ENCODE measurements at places on chromosomes 11 and 22.

DNA sequence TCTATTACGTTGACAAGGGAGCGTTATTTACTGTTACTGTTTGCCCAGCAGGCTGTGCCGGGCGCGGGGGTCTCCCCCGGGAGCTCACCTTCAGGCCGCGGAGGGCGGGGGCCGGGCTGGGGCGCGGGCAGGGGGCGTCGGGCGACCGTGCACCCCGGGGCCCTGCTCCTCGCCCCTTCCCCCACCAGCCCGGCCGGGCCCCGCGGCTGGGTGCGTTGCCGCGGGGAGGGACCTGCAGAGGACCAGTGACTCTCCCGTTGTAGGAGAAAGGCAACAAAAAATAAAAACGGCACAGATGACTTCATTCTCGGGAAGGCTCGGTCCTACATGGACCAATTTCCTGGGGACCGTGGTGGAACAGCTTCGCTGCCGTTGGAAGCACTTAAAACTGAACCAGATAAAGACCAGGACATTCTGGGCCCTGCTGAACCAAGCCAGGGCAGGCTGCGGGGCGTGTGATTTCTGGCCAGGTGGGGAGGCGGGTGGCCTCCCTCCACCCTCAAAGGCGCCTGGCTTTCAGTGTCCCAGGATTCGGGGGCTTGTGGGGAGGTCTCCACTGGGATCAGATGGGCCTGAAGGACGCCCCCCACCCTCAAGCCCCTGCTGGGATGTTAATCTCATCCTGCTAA, 57.4 kb downstream of the IGLL1 start:
- DNase-seq: peak; percentile 24

DNA sequence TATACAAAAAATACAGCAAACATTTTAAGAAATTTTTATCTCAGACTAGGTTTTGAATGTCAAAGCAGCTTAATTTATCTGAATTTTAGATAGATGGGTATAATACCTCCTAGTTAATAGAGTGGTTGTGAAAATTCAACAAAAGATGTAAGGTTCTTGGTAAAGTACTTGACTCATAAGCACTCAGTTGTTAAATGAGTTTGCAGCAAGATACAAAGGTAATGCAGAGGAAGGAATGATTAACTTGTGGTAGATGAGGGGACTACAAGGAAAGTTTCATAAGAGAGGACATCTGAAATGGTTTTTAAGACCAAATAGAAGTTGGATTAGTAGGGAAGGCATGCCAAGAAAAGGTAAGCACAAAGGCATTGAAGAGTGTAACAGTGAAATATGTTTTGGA, 37.4 kb downstream of the PPME1 start:
- no peak for DNase-seq

- DNase-seq: no peak
These were observed 223.9 kb downstream of the CSNK2A3 start for GRCh38 chr11:11129118-11129517.

DNA sequence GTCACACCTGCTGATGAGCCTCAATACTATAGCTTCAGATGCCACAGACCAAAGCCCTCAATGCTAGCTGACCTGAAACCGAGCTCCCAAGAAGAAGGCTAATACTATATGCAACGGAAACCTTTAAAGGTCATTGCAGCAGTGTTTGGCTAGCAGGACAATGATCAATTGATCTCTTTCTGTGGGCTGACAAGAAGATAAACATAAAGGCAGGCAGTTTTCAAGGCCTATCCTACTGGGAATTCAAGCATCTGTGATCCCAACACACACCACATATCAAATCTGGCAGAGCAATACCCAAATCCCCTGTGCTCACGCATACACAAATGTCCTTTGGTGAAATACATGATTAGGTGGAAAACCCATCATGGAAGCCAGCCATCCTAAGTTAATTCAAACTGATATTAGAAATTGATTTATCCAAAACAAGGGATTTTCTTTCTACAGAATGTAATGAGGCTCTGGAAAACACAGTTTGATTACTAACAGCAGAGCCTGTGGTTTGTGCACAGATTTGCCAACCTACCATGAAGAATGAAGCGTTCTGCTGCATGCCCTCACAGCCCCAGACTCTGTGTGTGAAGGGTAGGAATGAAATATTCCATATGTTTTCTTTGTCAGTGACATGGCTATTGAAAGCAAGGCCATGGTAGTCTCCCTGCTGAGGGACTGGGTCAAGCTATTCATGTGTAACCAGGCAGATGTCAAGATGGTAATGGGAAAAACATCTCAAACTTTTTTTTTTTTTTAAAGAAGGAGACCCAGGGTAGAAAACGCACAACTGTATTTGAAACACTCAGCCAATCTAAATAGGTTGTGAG, 12.2 kb downstream of the LGR4 start:
- peak; percentile 23 for DNase-seq

GRCh38 chr11:61152816-61153592, 8.2 kb downstream of the VPS37C start:
- DNase-seq: no peak

DNA sequence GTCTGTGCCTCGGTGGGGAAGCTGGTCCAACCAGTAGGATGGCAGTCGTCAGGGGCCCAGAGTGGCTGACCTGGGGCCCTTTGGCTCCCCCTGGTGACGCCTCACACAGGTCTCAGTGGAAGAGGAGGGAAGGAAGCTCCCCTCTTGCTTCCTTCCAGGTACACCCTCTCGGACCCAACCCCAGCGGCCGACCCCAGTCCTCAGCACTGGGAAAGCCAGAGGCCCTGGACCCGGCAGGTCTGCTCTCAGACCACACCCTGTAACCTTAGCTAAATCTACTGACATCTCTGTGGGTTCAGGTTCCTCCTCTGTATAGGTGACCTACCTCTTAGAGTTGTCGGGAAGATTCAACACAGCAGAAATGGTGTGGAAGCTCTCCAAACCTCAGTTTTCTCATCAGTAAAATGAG, 3.4 kb upstream of the SCUBE1 start:
- DNase-seq: peak; percentile 41

DNA sequence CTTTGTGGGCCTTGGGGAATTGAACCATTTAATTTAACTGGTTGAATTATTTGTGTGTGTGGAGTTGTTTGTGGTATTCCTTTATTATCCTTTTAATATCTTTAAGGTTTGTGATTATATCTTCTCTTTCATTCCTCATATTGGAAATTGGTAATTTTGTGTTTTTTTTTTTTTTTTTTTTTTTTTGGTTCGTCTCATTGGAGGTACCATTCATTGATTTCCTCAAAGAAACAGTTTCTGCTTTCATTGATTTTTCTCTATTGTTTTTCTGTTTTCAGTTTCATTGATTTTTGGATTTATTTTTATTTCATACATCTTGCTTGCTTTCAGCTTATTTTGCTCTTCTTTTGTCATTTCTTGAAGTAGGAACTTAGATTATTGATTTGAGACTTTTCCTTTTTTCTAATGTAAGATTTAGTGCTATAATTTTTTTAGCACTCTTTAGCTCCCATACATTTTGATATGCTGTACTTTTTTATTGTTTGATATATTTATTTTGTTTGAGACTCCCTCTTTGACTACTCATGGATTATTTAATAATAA, 31.0 kb upstream of the MAPK1 start:
- no peak for DNase-seq

DNA sequence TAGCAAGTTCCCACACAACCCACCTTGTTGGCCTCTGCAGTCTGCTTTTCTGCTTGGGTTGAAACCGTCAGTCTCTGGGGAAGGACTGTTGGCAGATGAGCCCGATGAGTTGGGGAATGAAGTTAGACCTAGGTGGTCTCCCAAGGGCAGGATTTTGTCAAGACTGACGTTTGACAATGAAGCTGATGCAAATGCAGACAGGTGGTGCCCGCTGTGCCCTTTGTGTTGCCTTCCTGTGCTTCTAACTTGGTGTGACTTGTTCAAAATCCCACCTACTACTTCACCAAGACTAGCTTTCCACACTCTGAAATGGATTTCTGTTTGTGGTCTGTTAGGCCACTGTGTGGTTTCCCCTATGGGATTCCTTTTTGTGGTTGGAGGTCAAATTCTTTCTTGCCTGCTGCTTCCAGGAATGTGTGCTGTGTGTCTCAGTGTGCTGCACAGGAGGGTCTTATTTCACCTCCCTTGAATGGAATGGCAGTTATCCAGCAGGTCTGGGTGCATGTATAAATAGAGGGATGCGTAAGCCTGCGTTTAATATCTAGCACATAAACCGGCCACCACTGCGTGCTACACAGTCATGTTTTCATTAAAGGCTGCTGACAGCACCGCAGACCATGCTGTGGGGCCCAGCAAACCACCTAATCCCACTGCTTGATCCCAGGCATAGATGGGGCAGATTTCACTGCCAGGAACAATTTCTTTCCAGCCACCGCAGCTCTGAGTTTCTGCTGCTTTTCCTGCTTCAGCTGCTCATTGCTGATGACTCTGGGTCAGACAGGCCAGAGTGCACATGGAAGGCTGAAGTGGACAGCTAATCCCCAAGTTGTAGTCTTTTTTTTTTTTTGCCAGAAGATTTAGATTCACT, 44.8 kb downstream of the ADAMTS8 start:
- DNase-seq: no peak

DNA sequence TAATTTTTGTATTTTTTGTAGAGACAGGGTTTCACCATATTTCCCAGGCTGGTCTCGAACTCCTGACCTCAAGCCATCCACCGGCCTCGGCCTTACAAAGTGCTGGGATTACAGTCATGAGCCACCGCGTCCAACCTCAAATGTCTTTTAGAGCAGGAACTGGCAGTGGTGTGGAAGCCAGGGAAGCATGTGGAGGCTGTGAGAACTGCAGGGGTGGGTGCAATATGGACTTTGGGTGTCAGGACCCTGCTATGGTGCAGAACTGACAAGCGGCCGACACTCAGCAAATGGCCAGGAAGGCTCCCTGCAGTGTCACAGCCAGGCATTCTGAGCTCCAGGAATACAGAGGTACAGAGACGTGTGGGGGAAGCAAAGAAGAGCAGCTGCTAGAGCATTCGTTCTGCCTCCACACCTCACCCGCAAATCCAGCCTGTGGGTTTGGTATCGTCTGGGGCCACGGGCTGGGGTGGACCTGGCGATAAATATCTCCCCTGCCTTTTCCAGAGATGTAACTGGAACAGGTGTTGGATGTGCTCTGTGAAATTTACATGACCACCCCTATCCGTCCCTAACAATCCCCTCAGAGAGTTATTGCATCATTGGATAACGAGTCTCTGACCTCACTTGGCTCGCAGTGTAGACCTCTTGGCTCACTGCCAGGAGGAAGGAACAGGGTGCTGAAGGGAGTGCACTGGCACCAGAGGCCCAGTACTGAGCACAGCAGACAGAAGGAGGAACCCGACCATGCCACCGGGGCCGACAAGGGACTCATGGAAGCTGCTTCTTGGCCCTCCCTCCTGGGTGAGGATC, 624.7 kb upstream of the B3GAT1 start:
- no peak for DNase-seq

- DNase-seq: no peak
These were observed 15.9 kb downstream of the KCNQ1 start for GRCh38 chr11:2460540-2461252.

DNA sequence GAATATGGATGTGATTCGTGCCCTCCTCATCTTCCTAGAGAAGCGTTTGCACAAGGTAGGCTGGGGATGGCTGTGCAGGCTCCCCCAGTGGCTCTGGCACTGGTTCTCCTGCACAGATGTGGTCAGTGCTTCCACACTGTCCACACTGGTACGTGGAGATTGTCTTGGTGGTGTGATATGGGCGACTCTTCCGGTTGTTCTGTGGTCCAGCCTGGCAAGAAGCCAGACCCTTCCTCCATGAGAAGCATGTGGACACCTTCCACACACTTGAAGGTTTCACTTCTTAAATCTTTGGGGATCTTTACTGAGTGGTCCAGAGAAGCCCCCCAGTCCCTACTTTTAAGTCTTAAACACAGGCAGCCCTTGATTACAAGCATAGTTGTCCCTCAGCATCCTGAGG, 3.8 kb downstream of the RIC8A start:
- DNase-seq: no peak

Measured in NCI-H2171 (cell line).